ENCODE measurements at places on chromosomes 11 and 22. TPM values are rescaled to one million over a fixed set of nuclear protein-coding genes. Genes with fewer than 3 reads are reported as not detected.

BBOX1 gene
- total RNA-seq = not detected

LINC01488 gene
- total RNA-seq = not detected

MPEG1 gene
- total RNA-seq = 0.08 TPM

ST14 gene
- not detected for total RNA-seq

DNA sequence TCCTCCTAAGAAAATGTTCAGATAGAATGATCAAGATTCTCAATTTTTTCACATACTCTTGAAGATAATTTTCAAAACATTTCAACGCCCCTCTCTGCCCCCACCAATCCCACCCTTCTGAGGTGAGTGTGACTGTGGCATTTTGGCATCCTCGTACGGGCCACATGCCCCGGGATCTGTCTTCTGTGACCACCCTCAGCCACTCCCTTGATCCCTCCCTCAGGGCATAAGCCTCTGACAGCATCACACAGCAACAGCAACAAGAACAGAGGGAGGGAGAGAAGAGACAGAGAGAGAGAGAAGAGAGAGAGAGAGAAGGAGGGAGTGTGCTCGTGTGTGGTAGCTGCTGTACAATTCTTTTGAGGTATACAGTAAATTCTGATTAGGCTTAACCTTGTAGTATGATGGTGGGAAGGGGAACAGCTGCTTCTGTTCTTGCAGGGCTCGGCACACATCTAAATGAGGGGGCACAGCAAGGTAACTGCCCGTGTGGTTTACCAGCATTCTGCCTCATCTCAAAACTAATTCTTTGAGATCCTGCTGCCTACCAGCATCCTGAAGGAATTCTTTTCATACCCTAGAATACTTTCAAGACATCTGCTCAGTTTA is 21.4 kb downstream of the SCUBE2 start:
- no peak for ATAC-seq

- no peak for ATAC-seq
These were observed 20.2 kb downstream of the CRELD2 start for GRCh38 chr22:49938565-49939136.

GRCh38 chr22:49305966-49306631 is 521.6 kb downstream of the BRD1 start:
- ATAC-seq = no peak

GRCh38 chr11:94806419-94806818 is 38.3 kb downstream of the AMOTL1 start:
- no peak for ATAC-seq

GRCh38 chr11:70353900-70354568 is 44.3 kb upstream of the CTTN start:
- ATAC-seq = no peak

GRCh38 chr11:64638018-64638665 is 47.1 kb downstream of the SLC22A12 start:
- ATAC-seq = no peak

GRCh38 chr11:61983419-61983818 is 16.0 kb upstream of the FTH1 start:
- ATAC-seq = no peak

DNA sequence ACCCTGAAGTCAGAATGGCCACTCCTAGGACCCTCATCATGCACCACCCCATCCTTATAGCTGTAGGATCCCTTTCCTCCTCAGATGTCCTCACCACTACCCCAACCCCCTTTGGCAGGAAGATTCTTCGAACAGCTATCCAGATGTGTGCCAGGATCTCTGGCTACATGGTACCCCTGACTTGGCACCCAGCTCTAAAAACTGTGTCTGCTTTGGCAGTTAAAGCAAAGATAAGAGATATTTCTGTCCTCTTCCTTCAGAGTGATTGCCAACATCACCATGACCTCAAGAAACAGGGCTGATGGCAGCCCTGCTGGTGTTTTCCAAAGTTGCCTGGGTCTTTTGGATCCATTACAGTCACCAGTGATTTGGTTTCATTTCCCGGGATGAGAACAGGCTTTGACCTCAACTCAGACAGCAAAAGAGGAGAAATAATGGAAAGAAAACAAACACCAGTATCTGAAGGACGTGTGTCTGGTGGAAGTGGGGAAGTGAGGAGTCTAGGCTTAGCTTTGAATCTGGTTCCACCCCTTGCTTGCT is 4.3 kb upstream of the NRIP3 start:
- no peak for ATAC-seq

DNA sequence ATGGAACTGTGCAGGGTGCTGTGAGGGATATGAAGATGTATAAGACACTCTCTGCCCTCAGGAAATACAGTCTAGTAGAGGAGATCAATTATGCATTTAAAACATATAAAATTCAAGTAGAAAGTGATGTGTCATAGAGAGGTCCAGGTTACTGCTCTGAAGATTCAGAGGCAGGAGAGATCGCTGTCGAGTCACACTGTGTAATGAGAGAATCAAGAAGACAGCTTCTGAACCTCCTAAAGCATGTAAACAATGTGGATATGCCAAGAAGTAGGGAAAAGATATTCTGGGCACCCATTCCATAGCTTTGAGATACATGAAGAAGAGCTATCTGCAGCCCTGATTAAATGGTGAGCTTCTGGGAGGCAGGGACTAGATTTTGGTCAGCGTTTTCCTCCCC is 16.7 kb downstream of the SSH3 start:
- ATAC-seq = no peak

GRCh38 chr11:122046846-122047245 is 69.2 kb downstream of the BLID start:
- no peak for ATAC-seq

DNA sequence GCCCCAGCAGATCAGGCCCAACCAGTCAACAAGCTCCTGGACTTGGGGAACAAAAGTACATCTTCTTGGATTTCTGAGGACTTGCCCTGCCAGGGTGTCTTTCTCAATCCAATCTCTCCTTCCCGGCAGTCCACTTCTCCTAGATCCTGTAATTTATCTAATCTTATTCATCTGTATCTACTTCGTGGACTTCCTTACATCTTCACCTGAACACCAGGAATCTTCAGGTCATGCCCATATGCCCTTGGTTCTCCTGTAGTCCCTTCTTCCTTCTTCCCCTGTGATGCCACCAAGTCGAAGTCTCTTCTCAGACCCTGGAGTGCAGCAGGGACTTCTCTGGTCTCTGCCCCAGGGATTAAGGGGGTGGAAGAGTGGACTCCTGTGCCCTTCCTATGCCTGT is 100.3 kb downstream of the ZNF280B start:
- ATAC-seq = no peak

Data from activated T-helper 17 cell treated with anti-CD3 and anti-CD28 coated beads, Interleukin-2, amount 50 U/mL, for 72 hours (primary cell).